ENCODE measurements at places on chromosomes 4 and X.

DNA sequence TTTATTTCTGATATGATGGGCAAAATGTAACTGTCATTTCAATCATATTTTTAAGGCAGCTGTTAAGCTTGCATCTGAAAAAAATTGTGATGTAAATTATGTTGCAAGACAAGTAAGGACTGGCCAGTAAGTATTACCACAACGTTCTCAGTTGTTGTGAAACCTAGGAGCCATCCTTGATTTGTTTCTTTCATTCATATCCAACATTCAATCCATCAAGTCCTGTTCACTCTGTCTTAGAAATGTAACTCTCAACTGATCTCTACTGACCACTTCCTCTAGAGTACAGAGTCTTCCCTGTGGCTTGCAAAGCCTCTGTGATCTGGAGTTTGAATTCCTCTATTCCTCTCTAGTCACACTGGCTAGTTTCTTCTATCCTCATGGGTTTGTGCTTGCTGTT is 161.4 kb upstream of the MAD2L1 start:
- DNase-seq = no peak

DNA sequence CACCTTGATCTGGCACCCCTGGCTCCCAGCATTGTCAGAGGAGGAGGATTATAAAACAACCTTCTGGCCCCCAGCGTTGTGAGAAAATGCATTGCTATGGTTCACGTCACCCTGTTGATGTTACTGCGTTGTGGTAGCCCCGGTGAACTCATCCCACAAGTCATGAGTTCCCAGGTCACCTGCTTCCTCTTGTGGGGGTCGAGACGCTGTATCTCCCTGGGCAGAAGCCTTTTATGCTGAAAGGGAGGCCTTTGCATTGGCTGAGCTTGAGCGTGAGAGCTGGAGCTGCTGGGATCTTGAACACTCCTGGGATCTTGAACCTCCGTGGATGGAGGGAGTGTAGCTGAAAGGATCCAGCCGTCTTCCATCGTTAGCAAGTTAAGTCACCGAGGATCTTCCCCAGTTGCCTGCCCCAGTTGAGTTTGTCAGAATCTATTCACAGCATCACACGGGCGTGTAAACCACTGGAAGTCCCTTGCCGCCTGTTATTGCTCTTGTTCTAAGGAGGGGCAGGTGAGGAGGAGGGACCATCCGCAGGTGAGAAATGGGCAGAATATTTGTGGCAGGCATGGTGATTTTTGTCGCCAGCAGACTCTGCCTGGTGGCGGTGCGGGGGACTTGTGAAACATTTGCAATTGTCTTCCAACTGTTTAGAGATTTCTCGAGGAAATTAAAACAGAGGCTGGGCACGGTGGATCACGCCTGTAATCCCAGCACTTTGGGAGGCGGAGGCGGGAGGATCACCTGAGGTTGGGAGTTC is 299.9 kb downstream of the ASMT start:
- no peak for DNase-seq

GRCh38 chrX:107562482-107562881 is 65.8 kb upstream of the PRPS1 start:
- no peak for DNase-seq

DNA sequence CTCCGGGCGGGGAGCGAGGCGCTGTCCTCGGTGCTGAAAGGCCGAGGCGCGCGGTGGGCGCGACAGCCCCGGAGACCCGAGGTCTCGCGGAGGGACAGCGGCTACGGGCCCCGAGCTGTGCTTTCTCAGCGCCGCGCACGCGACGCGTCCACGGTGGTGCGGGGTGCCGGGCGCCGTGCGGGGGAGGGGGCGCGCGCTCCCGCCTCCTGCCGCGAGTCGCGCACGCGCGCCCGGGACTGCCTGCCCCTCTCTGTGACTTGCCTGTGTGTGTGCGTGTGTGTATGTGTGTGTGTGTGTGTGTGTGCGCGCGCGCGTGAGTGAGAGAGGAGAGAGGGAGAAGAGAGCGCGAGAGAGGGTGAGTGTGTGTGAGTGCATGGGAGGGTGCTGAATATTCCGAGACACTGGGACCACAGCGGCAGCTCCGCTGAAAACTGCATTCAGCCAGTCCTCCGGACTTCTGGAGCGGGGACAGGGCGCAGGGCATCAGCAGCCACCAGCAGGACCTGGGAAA is at the start of gene GRIA2:
Gene GRIA2 (plus strand): TSS at position 358 of the 511 bp plus-strand sequence. CDS start 315 bp downstream, outside the sequence.
- no peak for DNase-seq

DNA sequence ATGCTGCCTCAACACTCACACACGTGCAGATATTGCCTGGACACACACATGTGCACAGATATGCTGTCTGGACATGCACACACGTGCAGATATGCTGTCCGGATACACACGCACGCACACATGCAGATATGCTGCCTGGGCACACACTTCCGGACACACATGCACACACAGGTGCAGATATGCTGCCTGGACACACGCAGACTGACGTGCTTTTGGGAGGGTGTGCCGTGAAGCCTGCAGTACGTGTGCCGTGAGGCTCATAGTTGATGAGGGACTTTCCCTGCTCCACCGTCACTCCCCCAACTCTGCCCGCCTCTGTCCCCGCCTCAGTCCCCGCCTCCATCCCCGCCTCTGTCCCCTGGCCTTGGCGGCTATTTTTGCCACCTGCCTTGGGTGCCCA is 14.7 kb downstream of the FGFRL1 start:
- no peak for DNase-seq

DNA sequence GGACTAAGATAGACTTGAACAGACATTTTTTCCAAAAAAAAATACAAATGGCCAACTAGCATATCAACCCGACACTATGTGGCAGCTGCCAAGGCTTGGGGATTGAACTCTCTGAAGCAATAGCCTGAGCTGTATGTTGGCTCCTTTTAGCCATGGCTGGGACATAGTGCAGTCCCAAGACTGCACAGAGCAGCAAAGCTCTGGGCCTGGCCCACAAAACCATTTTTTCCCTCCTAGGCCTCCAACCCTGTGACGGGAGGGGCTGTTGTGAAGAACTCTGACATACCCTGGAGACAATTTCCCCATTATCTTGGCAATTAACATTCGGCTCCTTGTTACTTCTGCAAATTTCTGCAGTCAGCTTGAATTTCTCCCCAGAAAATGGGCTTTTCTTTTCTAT is 50.1 kb downstream of the CISD2 start:
- no peak for DNase-seq

DNA sequence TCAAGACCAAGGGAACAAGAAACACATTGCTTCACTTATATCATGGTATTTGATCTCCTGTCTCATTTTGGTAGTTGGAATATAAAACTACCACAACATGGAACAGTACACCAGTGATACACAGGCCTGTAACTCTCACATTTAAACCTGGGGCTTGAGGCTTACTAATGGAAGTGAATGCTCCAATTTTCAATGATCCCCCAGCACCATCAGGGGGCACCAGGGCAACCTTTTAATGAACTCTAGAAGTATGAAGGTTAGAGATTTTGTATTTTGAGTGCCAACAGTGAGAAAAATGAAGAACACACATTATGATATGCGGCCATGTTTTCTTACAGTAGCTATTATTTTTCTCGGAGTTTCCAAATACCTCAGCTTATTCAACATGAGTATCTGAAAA is 50.7 kb downstream of the C4orf33 start:
- DNase-seq = no peak

GRCh38 chr4:80173401-80173800 is 23.9 kb upstream of the PRDM8 start:
- DNase-seq = no peak

- no peak for DNase-seq
These were observed 83.8 kb downstream of the DOCK11 start for GRCh38 chrX:118579417-118579816.

GRCh38 chrX:140507223-140507981 is 2.5 kb upstream of the SOX3 start:
- no peak for DNase-seq

GRCh38 chr4:128287141-128287870 is at the start of gene PGRMC2:
Gene PGRMC2, minus strand, starts transcription at chr4:128287813. Its CDS starts 23 bp downstream, at chr4:128287790.
- no peak for DNase-seq

GRCh38 chr4:13857397-13857796 is 229.9 kb upstream of the BOD1L1 start:
- no peak for DNase-seq

DNA sequence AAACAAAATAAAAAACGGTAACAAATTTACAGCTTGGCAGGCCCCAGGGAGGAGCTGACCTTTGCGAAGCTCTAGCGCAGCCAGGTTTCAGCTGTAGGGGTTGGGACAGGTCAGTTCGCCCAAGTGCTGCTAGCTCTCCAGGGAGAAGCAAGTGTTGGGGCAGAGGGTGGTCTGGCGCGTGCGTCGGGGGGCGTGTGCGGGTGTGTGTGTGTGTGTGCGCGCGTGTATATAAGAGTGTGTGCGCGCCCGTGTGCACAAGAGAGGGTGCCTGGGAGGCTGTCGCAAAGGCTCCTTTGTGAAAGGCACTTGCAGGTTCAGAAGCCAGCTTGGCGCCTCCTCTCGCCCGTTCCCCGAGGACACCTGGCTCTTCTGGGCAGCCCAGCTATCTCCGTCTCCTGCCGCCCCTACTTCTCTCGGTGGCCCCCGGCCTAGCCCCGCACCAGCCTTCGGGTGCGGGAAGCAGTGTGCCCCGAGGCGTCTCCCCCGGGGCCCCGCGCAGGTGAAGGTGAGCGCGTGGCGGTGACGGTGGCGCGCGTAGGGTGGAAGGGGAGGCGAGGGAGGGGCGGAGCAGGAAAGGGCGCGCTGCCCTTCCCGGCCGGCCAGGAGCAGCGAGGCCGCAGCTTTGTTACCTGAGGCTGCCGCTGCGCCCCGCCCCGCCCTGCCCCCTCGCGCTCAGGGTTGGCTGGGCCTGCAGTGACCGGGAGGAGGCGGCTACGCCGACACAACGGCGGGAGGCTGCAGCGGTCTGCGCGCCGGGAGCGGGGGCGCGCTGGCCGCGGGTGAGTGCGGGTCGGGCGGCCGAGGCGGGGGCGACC is at the start of gene FHDC1:
Gene FHDC1 (plus strand): TSS at position 693 of the 815 bp plus-strand sequence. CDS start 6,735 bp downstream, outside the sequence.
- no peak for DNase-seq

- DNase-seq = no peak
These were observed 280.3 kb downstream of the PDHA2 start for GRCh38 chr4:96120206-96120605.

GRCh38 chr4:109303140-109303496 is 660 bp upstream of the COL25A1 start:
- DNase-seq = no peak

DNA sequence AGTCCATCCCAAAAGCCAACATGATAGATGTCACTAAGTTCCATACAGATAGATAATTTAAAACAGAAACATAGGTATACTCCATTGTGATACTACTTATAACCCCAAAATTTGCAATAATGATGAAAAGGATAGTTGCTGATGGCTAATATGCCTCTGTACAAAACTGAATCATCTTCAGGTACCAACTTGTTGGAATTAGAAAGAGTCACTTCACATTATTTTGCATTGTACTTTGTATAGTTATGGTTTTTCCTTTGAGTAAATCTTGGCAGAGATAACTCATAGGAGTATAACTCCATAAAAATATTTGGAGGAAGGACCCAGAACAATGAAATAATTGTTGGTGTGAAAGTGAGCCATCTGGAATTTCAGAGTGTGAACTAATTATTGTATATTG is 17.6 kb downstream of the GIMD1 start:
- no peak for DNase-seq

DNA sequence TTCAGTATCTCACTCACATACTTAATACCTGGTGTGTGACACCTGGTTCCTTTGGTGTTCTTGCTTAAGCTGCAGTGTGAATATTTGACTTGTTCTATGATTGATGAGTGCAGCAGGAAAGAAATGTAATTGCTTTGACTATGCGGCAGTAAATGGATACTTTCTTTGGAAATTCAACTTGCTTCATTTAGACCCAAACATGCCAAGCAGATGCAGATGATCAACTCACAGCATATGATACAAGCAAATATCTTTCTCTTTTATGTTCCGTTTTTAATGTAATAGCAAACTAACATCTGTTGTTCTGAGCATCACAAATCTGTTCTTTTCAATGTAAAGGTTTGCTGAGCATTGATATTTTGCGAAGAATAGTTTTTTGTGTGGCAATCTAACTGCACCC is 549.5 kb downstream of the C4orf33 start:
- DNase-seq = no peak

GRCh38 chr4:24655326-24655725 is 71.0 kb upstream of the DHX15 start:
- no peak for DNase-seq

GRCh38 chr4:34182306-34182705 is 2062.0 kb downstream of the ARAP2 start:
- DNase-seq = no peak

GRCh38 chrX:335758-336155 is 17.2 kb upstream of the GTPBP6 start:
- DNase-seq = no peak

DNA sequence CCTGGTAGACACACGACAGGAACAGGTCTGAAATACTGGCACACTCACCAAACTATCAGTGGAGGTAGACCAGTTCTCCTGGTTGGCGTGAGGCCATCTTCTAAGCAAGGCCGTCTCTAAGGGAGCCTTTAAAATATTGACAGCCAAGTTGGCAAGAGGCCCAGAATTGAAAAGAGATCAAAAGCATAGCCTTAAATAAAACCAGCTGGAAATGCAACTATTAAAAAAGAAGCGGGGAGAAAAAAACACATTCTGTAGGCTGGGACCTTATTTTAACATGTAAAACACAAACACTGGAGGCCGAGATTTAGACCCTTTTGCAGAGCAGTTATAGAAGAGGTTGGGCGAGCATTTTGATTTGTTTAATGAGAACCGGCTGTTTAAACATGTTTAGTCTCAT is 233.0 kb upstream of the CLNK start:
- no peak for DNase-seq

DNA sequence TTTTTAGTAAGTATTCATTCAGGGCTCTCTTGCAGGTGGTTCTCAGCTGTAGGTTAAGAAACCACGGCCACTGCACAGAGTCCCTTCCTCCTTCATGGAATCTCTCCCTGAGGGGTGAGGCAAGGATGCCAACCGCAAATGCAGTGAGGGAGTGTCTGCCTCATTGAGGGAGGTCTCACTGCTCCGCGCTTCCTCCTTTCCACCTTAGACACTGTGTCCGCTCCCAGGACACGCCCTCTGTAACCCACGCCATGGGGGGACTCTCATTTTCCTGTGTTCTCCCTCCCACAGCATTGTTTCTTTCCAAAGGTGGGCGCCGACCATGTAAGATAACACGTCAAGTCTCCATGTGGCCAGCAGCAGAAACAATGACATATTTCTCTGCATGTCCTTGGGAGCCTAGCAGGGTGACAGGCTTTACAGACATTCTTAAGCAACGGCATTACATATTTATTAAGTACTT is 63.2 kb downstream of the SEPSECS start:
- no peak for DNase-seq

GRCh38 chr4:142752202-142752786 is 93.8 kb downstream of the INPP4B start:
- DNase-seq = no peak

DNA sequence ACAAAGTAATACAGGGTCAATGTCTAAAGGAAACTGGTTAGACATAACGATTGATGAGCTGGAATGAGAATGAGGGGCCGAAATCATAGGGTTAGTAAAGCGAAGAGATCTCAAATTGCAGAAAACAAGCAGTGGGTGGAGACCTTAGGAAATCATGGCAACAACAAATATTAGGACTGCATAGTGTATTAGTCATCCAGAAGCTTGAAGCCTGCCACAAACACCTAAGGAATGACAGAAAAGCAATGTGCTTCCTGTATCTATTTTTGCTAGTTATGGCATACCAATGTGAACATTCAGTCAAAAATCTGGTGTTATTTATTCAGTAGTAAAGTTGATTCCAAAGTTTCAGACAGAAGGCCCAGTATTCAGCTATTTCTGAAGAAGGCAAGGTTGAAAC is 410.9 kb upstream of the CT83 start:
- no peak for DNase-seq

GRCh38 chr4:83527671-83528070 is 8.2 kb upstream of the GPAT3 start:
- DNase-seq = no peak

Measured in stimulated activated CD8-positive, alpha-beta memory T cell treated with anti-CD3 and anti-CD28 coated beads, Interleukin-7, amount 100 ng/mL, for 1 hour (primary cell).